Kidney (tissue), 22 donors: ENCODE measurements at places on chromosomes 13 and 19. TPM values are rescaled to one million over a fixed set of nuclear protein-coding genes. Genes with fewer than 3 reads are reported as not detected.

DNA sequence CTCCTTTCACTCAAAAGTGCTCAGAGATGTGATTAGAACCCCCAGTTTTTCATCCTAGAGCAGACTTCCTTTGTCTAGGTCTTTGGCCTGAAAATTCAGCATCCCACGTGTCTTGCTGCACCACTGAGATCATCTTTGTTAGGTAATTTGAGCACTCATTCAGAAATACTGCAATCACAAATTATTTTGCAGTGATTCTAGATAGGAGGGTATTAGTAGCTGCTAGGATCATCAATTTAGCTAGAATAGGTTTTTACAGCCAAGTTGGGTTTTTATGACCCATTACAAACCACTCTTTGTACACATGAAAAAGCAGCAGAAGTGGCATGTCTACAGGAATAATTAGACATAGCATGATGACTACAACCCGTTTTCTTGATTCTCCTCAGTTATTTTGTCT is 219.6 kb downstream of the GPC6 start:
- no peak for DNase-seq

DNA sequence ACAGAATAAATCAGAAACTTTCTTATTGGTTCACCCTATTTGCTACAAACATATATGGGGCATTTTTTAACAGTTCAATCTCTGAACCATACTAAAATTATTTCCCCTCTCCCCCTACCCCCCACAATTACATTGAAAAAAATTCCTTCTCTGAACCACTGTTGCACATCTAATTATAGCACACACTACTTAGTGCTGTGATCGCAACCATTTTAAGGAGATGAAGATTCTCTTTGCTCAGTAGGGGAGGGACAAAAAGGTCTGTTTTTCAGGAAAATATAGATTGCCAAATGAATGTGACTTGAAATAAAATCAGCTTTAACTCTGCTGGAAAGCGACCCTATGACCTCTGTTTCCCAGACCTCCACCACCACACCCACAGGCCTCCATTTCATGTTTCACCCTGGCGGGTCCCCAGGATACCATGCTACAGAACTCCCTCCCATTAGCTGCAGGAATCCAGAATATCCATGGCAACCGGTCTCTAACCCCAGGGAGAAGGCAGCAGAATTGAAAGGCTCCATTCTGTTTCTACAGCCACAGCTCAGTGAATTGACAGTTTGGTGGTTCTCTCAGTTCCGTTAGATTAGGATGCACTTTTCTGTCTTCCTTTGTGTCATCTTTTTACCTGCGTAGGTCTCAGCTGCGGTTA is 286.3 kb downstream of the TBC1D4 start:
- no peak for DNase-seq

DNA sequence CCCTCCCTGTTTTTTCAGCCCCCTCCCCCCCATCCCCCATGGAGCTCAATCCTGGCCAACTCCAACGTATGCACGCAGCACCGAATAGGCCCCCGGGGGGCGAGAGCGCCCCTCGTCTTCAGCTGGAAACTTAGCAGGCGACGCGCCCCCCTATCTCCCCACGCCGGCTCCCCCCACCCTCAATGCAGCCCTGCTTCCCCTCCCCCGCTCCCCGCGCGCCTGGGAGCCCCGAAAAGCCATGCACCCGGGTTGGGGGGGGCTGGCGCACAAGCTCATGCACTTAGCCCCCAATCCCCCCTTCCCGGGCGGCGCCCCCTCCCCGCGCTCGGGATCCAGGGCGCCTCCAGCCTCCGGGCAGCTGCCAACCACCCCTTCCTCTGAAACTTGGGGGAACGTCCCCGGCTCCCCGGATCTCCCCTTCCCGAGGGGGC is 508 bp downstream of the ZBTB7A start:
- no peak for DNase-seq

DNA sequence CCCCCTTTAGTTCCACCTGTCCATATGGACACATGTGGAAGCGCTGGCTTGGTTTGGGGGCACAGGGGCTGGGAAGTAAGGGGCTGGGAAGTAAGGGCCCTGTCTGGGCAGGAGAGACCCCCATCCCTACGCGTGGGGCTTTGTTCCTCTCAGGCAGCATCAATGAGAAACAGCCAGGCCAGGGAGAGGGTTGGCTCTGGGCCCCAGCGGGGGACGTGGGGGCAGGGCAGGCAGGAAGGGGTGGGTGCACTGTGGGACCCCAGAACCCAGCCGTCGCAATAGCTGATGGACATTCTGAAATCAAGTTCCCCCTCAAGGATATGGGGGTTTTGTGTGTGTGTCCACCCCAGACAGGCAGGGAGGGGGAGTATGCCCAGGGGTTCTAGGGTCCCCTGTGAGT is 1.2 kb downstream of the NCAN start:
- DNase-seq, result no peak

GRCh38 chr13:44668688-44669087 is 92.6 kb upstream of the TSC22D1 start:
- DNase-seq, result no peak

GRCh38 chr13:79786176-79786575 is 305.2 kb downstream of the NDFIP2 start:
- no peak for DNase-seq

DNA sequence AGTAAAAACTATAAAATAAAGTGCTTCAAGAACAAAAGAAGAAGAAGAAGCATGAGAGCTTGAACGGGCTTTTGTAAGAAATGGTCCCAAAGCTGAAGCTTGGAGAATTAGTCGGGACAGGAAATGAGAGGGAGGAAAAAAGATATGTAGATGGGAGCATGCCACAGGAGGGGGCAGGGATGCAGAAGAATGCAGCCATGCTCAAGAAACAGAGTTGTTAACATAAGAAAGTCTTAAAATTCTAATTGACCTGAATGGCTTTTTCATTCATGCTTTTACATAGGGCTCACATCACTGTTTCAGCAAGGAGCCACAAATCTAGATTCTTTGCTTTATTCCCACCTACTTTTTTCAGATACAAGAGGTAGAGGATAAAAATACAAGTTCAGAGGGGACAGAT is 27.7 kb upstream of the NBEA start:
- peak; percentile 9 for DNase-seq

GRCh38 chr19:2438178-2438577 is 10.8 kb upstream of the TIMM13 start:
- no peak for DNase-seq

- DNase-seq, result no peak
Observed at GRCh38 chr19:48258350-48258749, 2.6 kb upstream of the CARD8 start.

GRCh38 chr19:10289836-10290356 is at the start of gene ICAM5:
Gene ICAM5 (plus strand): TSS chr19:10289952. CDS start chr19:10290044, 92 bp downstream.
- DNase-seq, result no peak

GRCh38 chr13:43008596-43008995 is 14.8 kb upstream of the DNAJC15 start:
- no peak for DNase-seq

DNA sequence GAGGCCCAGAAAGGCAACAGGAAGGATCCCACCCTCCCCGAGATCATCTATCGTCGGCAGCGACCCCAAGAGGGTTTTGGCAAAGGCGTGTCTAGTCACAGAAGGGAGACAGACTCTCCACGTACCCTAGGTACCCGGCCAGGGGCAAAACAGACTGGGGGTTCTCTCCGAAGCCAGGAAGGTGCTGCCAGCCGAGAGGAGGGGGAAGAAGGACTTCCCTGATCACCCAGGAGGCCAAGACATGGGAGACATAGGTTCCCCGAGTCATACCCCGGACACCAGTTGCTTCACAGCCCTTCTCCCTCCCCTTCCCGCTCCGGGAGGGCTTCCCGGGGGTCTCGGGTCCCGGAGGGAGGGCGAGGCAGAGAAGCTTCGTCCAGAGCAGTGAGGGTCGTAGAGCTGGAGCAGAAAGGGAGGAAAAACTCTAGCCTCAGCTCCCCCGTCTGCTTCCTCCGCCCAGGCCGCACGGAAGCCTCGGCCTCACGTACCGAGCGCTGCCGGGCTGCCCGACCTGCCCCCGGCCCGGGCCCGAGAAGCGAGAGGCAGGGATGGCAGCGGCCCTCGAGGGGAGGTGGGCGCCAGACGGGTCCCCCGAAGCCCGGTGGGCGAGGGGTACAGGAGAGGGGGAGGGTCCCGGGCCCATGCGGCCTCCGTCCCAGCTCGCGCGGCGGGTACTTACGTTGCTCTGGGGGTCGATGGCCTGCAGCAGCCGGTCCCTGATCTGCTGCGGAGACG is 644 bp downstream of the MED26 start:
- peak; percentile 29 for DNase-seq

- no peak for DNase-seq
Observed at GRCh38 chr19:6811906-6812305, 39.4 kb downstream of the VAV1 start.

- no peak for DNase-seq
Observed at GRCh38 chr19:3760871-3761361, 576 bp downstream of the APBA3 start.

DNA sequence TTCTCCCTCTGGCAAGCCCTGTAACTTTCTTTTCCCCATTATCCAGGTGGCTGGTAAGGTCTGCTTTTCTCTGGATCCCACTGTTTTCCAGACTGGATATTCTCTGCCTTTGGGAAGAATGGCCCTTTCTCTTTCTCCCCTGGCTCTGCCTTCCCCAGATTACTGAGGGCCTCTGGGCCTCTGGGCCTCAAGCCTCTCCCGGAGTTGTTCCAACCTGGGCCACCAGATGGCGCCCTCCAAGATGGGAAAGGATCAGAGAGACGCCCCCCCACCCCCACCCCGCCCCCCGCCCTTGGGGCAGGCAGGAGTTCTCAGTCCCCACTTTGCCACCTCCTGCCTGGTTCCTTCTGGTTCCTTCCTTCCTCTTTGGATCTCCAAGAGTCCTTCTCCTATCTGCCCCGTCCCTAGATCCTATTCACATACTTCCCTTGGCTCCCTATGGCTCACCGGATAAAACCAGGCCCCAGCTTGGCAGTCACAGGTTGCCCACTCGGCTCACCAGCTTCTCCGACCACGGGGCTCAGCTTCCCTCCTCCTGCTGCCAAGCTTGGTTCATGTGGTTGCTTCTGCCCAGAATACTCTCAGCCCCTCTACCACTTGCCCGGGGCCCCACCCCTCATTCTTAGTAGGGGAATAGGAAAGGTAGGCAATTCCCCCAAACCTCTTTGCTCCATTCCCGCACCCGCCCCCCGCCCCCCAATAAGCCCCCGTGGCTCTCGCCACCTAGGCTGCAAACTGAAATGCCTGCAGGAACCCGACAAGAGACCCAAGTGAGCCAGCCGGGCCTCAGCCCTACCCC is 13.1 kb downstream of the EPS8L1 start:
- DNase-seq, result peak; percentile 83

- no peak for DNase-seq
Observed at GRCh38 chr19:812049-812746, 9.6 kb downstream of the PLPPR3 start.

DNA sequence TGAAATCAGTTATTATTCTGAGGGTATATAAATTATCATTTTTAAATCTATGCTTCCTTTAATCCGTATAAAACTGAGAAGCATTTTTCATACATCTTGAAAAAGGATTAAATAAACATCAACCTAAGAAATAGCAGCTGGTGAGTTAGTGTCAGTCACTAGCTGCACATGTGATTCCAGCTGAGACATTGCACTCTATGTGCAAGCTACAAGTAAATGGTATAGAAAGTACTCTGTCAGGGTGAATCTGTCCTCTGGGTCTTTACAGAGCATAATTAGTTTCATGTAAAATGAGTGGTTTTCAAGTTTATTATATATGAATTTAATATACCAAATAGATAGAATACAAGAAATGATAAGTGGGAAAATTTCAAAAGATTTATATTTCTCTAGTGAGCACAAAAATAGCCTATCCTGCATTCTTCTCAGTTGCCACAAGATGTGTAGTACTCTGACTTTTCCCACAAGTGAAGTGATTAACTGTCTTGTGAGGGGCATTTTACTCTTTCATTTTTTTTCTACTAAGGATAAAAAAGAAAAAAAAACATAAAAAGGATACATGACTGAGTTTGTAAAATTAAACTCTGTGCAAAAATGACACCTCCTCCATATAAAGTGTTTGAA is 1372.1 kb downstream of the PCDH9 start:
- DNase-seq, result no peak

- no peak for DNase-seq
Observed at GRCh38 chr19:845707-846521, 5.1 kb downstream of the PRTN3 start.

DNA sequence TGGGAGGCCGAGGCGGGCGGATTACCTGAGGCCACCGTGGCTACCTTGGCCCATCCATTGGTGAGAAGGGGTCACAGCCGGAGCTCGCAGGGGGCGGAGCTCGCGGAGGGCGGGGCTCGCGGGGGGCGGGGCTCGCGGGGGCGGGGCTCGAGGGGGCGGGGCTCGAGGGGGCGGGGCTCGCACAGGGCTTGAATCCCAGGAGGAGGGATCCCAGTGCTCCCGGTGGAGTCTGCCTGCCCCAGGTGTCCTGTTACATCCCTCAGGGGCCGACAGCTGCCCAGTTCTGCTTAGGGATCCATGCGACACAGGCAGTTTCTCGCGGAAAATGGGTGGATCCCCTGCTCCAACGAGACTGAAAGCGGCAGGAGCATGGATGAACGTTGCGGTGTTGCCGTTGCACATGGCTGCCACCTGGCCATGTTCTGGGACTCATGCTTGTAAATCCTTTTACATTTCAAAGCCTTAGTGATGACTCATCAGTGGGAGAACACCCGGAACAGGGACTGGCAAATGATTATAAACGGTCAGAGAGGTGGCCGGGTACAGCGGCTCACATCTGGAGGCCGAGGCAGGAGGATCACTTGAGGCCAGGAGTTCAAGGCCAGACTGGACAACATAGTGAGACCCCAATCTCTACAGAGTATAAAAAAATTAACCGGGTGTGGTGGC is 25.1 kb downstream of the TMPRSS9 start:
- peak; percentile 63 for DNase-seq

- no peak for DNase-seq
Observed at GRCh38 chr13:43720780-43721397, 65.9 kb downstream of the ENOX1 start.

DNA sequence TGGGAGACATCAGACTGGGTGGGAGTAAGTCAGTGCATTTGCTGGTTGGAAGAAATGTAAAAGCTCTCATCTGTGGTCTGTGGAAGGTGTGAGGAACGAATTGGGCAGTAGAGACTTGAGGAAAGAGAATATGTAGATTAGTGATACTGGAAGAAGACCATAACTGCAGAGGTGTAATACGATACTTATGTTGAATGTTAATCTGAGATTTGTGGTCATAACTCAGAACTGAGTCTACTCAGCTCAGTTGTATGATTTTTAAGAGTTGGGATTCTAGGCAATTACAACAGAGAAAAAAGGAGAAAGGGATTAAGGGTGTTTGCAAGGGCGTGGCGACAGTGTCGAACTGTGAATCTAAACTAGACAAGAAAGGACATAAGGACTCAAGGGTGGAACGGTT is 3.2 kb upstream of the IL17D start:
- DNase-seq, result no peak

Gene IRS2
- total RNA-seq, result 12.9 TPM

Gene CILP2
- total RNA-seq, result 0.41 TPM

Gene ZNF93
- 4.5 TPM for total RNA-seq

Gene OVOL3
- total RNA-seq, result not detected

Gene VN1R4
- not detected for total RNA-seq
